ENCODE measurements at places on chromosomes 7 and 10. TPM values are rescaled to one million over a fixed set of nuclear protein-coding genes. Genes with fewer than 3 reads are reported as not detected.

Gene EBF3
- total RNA-seq, result 0.15 TPM

Gene MYL10
- total RNA-seq, result not detected

Gene FFAR4
- 0.31 TPM for total RNA-seq

Gene ZNF92
- total RNA-seq, result 5.0 TPM

Gene ZC3HAV1L
- total RNA-seq, result 7.1 TPM

Gene LGI1
- total RNA-seq, result not detected

Gene MTURN
- 3.3 TPM for total RNA-seq

Gene SLC16A9
- total RNA-seq, result 0.07 TPM

Gene TRPV6
- total RNA-seq, result not detected

Gene SEMA4G
- 7.2 TPM for total RNA-seq

Gene ABHD11
- 28.1 TPM for total RNA-seq

Gene CPA2
- not detected for total RNA-seq

Gene CHCHD1
- 72.9 TPM for total RNA-seq

Gene FEZF1
- not detected for total RNA-seq

Gene SLC18A3
- not detected for total RNA-seq

Gene TFR2
- total RNA-seq, result 2.6 TPM

Gene ANKRD2
- total RNA-seq, result 4.2 TPM

Gene VWDE
- 0.55 TPM for total RNA-seq

Gene POP7
- total RNA-seq, result 102 TPM

Gene PAX4
- not detected for total RNA-seq

Gene PRLHR
- not detected for total RNA-seq

Gene C10orf53
- total RNA-seq, result not detected

Gene TFPI2
- 271 TPM for total RNA-seq

Gene IDI2
- total RNA-seq, result not detected

Gene SPDYE2
- total RNA-seq, result not detected

Gene CALD1
- 68.6 TPM for total RNA-seq

Gene PRRT4
- total RNA-seq, result 0.19 TPM

Gene AGAP9
- 12.1 TPM for total RNA-seq

Gene AGR2
- total RNA-seq, result 155 TPM

Gene STEAP4
- 0.01 TPM for total RNA-seq

Gene ZNF277
- 13.9 TPM for total RNA-seq

Gene SEMA3C
- 76.0 TPM for total RNA-seq

Gene SLC29A3
- 15.7 TPM for total RNA-seq

Gene AQP1
- 0.44 TPM for total RNA-seq

Gene PNLIPRP2
- not detected for total RNA-seq

Gene CHST12
- 13.8 TPM for total RNA-seq

Gene LRGUK
- total RNA-seq, result 0.44 TPM

Gene ATXN7L1
- 6.8 TPM for total RNA-seq

Gene C10orf62
- not detected for total RNA-seq

Gene HMX3
- not detected for total RNA-seq

Gene PPP1R17
- not detected for total RNA-seq

Gene GUSB
- 32.6 TPM for total RNA-seq

Gene RHOBTB1
- total RNA-seq, result 7.0 TPM

Gene COL28A1
- total RNA-seq, result 0.91 TPM

Gene DGKI
- total RNA-seq, result 0.38 TPM

Gene AZGP1
- not detected for total RNA-seq

Gene ACTL6B
- total RNA-seq, result not detected

Gene DDX21
- 158 TPM for total RNA-seq

Gene CPA4
- 12.3 TPM for total RNA-seq

Gene WDR86
- 0.20 TPM for total RNA-seq

Gene KCNIP2
- 1.1 TPM for total RNA-seq

Gene RARRES2
- not detected for total RNA-seq

Gene GRK5
- total RNA-seq, result 14.6 TPM

Gene KLF14
- 0.05 TPM for total RNA-seq

Data from A549 treated with DMSO at 1 μM for 4 hours (cell line).